Left lobe of liver (tissue), 2 donors: ENCODE measurements at places on chromosomes 7 and 10. TPM values are rescaled to one million over a fixed set of nuclear protein-coding genes. Genes with fewer than 3 reads are reported as not detected.

The PLAC9 gene
- 2.2 TPM for total RNA-seq

DNA sequence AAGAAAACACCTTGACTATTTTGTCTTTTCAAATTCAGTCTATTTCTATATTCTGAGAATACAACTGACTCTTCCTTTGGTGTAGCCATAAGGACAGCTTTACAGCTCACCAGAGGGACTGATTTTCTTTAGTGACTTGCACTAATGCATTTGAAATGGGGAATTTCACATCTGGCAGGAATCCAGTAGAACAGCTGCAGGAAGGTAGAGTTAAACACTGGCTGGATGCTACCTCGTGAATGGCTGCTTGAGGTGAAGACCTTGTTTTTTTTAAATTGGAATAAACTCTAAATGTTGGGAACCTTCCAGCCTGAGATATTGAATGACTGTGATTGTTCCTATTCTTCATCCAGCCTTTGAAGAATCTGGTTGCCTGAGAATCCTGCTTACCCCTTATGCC lies 139.5 kb upstream of the STK17A start:
- no peak for DNase-seq

The SEMA3E gene
- total RNA-seq: 0.45 TPM

DNA sequence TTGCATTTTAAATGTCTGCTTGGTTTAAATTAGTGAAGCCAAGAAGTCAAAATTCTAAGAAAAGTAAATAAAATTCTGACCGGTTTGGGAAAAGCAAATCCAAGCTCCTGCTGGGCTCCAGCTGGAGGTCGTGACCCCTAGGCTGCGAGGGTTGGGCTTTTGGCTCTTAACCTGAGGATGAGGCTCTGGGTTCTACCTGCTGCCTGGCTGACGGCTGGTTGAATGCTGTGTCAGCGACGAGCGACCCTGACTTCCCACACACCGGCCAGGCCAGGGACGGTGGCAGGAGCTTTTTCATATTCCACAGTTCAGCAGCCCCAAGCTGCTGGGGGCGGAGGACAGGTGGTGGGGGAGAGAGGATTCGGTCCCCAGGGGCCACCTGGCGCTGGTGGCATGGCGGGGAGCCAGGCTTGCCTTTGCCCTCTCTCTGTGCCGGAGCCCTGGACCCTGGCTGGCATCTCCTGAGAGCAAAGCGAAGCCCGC lies 843 bp upstream of the PLPP4 start:
- no peak for DNase-seq

- no peak for DNase-seq
Measured at GRCh38 chr10:110967645-110968044, 48.2 kb downstream of the SHOC2 start.

- DNase-seq: no peak
Measured at GRCh38 chr7:15853832-15854470, 167.5 kb upstream of the MEOX2 start.
